ENCODE measurements at places on chromosomes 4 and X.

- DNase-seq, result no peak
Measured at GRCh38 chr4:137538526-137538925, 6.2 kb upstream of the PCDH18 start.

GRCh38 chr4:183860731-183861130 lies 44.4 kb upstream of the STOX2 start:
- DNase-seq, result no peak

GRCh38 chr4:109052821-109053220 lies 249.6 kb downstream of the COL25A1 start:
- no peak for DNase-seq

DNA sequence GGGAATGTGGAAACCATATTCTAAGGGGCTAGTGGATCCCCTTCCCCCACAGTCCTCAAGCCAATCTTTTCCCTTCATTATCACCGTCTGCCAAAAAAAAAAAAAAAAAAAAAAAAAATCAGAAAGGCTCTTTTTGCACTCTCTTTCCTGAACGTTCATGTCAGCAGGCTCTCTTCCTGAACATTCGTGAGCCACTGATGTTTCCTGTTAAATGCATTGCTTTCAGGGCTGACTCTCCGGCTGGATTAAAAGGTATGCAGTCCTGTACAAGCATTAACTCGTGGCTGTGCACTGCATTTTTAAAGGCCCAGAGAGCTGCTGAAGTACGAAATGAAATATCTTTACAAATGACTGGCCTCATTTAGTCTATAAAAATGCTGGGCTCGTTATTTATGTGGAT lies 34.0 kb upstream of the TSPAN5 start:
- DNase-seq, result no peak
